ENCODE measurements at places on chromosomes 12 and 14.
A peak's percentile ranks its signal among the peaks of the same experiment; 100 is the strongest.

GRCh38 chr12:121778567-121779421 lies 14.7 kb downstream of the RHOF start:
- DNase-seq: no peak

DNA sequence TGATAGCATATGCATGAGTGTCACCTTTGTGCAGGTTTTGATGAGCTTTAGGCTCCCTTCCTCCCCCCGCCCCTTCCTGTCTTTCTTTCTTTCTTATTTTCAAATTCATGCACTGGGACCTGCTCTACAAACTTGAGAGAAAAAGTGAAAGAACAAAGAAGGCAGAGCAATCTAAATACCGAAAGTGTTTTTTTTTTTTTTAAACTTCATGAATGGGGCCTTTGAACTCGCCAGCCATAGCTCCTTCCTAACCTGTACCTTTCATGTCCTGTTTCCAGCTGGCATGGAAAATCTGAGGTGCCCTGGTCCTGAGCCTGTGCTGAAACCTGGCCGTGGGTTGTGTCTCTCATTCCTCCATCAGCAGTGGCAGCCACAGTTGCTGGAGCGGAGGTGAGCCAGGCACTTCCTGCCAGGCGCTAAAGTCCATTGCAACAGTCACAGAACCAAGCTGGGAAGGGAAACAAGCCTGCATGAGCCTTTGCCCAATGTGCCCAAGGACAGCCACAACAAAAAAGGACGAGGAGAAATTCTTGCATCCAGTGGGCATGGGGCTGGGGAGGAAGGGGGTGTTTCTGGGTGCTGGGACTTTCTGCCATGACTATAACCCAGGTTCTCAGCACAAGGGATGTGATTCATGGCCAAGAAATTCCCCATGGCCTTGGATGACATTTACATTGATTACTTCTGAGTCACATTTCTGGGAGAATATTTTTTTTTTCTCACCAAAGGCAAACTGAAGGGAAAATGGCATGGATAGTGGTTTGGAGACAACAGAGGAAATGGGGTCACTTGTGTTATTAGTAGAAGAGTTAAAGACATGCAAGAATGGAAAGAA lies 102.7 kb downstream of the TMEM30B start:
- DNase-seq: peak; percentile 99

GRCh38 chr12:131093604-131093955 lies 139.9 kb downstream of the ADGRD1 start:
- no peak for DNase-seq

DNA sequence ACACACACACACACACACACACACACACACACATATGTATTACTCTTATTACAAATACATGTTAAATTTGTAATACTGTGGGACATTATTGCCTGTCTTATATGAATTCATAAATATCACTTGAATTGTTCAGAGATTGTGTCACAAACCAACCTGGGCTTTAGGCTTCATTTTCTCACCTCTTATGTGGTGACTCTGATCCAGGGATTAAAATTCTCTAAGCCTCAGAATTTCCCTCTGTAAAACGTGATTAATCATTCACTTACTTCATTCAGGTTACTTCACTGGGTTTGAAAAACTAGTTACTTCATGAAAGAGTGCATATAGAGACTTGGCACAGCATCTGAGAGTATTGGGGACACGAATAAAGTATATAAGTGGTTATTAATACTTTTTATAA lies 240.3 kb upstream of the PDZRN4 start:
- DNase-seq: no peak

DNA sequence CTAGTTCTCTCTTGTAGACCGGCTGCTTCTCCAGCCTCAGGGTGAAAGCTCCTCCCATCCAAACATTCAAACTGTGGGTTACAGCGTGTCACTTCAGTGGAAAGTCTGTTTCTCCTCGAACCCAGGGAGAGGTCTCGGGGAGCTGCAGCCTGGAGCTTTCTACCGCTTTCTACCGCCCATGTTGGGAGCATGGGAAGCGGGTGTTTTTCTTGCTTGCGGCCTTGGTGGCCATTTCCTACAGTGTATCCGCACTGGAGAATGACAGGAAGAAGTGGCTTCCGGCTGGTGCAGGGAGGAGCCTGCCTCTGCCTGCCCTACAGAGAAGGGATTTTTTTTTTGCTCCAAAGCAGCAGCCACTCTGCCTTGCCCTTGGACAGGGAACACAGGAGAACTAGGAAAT lies 21.2 kb downstream of the ZFP36L1 start:
- DNase-seq: no peak

DNA sequence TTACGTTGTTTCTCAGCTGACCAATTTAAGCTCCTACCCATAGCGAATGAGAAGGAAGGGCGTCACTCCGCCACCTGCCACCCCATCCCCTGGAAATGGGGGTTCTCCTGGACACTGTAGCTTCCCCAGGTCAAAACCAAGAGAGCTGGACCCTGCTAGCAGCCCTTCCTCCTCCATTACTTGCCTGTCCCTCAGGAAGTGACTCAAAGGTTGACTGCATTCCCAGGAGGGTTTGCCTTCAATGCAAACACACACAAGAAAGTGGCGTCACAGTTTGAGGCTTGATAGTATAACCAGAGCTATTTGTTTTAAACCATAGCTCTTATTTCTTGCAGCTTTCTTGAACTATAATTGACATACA lies 79.1 kb downstream of the KCNK13 start:
- peak; percentile 87 for DNase-seq

All from M059J (cell line).